GM23248 (cell line): ENCODE measurements at places on chromosomes 3 and 15. TPM values are rescaled to one million over a fixed set of nuclear protein-coding genes. Genes with fewer than 3 reads are reported as not detected.

The CPLX3 gene
- polyA plus RNA-seq: not detected in 2 replicates

The TMEM158 gene
- polyA plus RNA-seq: 3.3 and 4.5 TPM in 2 replicates

The SERINC4 gene
- polyA plus RNA-seq: not detected in 2 replicates

The LMAN1L gene
- polyA plus RNA-seq: not detected in 2 replicates

The FANCI gene
- 9.6 and 14.2 TPM in 2 replicates for polyA plus RNA-seq

The CFAP161 gene
- polyA plus RNA-seq: not detected in 2 replicates

The IGSF11 gene
- polyA plus RNA-seq: not detected in 2 replicates

The MOBP gene
- not detected in 2 replicates for polyA plus RNA-seq

GRCh38 chr15:27124287-27124871 lies 153.4 kb downstream of the GABRG3 start:
- peak; percentile 28 for DNase-seq

DNA sequence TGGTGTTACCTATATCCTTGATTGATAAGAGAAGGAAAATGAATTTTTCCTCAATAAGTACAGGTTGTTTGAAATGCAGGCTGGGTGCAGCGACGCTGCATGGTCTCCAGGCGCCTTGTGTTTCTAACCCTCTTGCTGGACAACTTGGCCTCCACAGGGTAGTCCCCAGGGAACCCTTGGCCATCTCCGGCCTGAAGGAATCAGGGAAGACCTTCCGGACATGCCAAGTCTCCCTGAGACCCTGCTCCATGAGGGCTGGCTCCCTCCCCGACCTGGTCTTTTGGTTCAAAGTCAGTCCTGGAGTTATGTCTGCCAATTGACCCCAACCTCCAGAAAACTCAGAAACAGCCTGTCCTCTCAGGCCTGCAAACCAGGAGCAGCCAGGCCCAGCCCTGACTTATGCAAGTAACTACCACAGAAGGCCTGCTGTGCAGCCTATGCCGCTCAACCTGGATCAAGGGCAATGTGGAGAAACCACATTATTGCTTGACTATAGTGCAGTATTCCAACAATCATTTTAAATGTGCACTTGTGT lies 98.3 kb downstream of the LIPC start:
- DNase-seq: no peak

DNA sequence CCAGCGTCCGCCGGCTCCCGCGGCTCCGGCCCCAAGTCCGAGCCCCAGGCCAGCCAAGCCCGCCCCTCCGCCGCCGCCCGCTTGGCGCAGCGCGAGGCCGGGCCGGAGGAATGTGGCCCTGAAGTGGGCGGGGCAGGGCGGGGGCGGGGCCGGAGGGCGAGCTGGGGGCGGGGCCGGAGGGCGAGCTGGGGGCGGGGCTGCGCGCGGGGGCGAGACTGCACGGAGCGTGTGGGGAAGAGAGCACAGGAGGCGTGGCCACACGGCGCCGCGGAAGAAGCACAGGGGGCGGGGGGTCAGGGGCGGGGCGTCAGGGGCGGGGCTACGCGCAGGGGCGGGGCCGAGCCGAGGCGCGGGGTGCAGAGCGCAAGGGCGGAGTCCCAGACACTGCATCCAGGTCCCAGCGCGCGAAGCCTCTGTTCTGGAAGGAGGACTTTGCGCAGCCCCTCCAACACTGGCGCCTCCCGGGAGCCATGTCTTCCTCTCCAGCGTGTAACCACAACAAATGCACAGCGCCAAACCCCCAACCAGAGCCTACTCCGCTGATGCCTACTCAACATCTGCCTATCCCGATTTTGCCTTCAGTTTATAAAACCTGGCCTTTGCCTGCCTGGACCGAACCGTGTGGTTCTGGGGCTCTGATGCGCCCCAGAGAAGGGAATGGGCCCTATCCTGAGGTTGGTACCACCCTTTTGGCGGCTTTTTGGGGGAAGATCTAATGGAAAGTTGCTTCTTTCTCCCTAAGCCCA lies 105.5 kb downstream of the IQSEC1 start:
- DNase-seq: peak; percentile 96

- DNase-seq: no peak
These were observed 563.1 kb downstream of the GRM7 start for GRCh38 chr3:7423995-7424394.

- peak; percentile 12 for DNase-seq
These were observed 376.3 kb upstream of the ARHGEF26 start for GRCh38 chr3:153744889-153745288.

DNA sequence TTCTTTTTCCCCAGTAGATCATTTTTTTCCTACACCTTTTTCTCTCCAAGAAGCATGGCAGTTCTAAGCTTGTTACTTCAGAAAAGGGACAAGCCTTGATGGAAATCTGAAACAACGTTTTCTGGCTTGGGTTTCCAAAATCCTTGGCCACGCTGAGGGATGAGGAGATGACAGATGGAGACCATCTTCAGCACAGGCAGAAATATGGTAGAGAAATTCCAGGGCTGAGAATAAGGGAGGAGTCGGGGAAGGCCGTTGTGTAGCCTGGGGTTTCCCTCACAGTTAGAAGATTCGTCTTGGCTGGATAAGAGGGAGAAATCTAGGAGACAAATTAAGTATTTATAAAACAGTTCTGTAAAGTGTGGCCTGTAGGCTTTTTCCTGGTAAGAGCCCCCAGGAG lies 33.9 kb upstream of the STT3B start:
- no peak for DNase-seq

DNA sequence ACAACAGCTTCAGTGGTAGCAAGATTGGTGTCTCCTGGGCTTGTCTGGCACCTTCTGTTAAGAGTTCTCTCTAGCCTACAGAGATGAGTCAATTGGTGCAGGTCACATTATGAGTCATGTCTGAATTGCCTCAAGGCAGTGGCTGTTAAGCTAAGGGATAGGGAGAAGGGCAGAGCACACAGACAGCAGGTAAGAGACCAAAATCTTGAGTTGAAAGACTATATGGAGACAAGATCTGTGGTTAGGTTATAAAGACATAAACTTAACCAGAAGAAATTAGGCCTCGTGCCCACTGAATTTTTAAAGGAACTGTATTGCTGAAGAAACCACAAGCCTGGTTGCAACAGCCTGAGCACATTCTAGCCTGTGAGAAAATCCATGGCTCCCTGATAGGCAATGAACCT lies 19.2 kb upstream of the KPNA1 start:
- peak; percentile 93 for DNase-seq

DNA sequence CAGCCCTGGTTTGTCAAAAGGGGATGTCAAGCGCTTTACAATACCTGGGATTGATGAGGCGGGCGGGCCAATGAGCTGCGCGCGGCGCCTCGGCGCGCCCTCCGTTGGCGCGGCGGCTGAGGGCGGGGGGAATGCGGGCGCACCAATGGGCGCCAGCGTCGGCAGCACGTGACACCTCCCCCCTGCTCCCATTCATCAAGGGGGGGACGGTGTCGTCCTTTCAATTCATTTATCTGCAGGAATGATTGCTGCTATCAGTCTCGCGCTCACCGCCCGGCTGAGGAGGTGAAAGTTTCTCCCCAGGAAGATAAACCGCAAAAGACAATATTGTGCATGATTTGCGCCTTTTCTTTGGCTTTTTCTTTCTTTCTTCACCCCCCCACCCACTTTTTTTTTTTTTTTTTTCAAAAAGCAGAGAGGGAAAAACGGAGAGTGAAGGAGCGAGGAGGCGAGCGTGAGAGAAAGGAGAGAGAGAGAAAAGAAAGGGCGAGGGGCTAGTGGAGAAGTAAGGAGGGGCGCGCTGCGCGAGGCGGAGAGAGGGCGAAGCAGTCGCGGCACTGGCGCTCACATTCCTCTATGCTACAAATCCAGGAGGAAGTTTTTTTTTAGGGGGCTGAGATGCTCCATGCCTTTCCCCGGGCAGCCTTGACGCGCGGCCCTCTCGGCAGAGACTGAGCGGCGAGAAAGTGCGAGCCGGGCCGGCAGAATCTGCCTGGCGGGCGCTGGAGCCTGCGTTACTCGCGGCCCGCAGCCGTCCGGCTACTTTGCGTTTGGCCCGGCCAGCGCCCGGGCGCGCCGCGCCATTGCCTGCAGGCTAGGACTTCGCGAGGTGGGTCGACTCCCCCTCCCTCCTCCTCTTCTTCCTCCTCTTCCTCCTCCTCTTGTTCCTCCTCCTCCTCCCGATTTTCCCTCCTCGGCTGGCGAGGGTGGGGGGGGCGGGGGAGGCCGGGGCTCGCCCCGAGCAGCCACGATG lies at the start of gene ZIC1:
ZIC1 (plus strand) TSS at position 223 of the 973 bp plus-strand sequence; CDS start at position 971, 748 bp downstream.
- DNase-seq: peak; percentile 96

GRCh38 chr3:54619531-54619930 lies 308.3 kb downstream of the LRTM1 start:
- no peak for DNase-seq

GRCh38 chr15:52727815-52728214 lies 48.6 kb upstream of the ATOSA start:
- DNase-seq: no peak

DNA sequence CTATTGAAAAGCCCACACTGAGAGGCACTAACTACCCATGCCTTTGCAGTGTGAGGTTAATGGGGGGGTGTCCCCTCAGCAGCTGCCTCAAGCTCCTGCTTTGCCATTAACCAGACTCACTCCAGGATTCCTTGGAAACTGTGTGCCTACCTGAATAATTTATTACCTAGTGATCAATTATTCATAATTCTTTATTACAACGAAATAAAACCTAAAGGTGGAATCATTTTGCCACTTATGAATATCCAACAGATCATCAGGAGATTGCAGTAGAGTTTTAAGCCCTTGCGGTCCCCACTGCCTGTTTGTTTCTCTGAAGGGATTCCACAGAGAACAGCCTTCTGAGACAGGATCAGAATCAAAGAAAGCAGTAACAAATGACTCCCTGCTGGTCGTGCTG lies 23.3 kb downstream of the NEK11 start:
- DNase-seq: no peak

GRCh38 chr3:71543371-71544016 lies 40.0 kb downstream of the FOXP1 start:
- peak; percentile 5 for DNase-seq

GRCh38 chr3:123642957-123643330 lies 58.1 kb upstream of the HACD2 start:
- DNase-seq: peak; percentile 28

- DNase-seq: peak; percentile 75
These were observed 70.5 kb upstream of the SLC4A7 start for GRCh38 chr3:27554706-27555105.

DNA sequence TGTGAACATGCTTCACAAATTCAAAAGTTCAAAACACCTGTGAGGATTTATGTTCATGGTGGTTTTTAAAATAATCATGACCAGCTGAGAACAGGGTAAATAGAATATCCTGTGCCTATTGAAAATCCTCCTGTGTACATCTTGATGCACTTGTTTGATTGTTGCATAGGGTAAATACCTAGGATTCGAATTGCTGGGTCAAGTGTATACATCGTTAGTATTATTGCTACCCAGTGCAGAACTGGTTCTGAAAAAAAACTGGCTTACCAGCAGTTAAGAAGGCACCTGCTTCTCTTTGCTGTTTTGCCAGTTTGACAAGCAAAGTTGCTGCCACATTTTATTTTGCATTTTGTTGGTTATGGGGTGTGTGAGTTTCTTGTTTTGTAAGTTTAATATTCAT lies 272.6 kb downstream of the CLSTN2 start:
- DNase-seq: no peak

DNA sequence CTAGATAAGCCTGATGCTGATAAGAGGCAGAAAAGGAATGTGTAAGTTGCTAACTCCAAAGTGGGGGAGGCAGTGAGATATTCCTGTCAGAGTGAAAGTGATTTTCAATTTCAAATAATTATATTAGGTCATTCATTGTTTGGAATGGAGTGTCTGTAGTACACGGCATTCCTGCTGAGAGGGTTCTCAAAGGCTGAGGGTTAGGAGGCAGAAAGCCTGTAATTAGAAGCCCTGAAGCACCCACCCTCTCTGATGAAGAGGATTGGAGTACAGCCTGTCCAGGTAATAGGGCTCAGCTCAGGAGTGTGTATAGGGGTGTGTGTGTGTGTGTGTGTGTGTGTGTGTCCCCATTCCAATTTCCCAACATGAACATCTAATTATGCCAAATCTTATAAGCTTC lies 486.8 kb downstream of the MAGI1 start:
- no peak for DNase-seq

DNA sequence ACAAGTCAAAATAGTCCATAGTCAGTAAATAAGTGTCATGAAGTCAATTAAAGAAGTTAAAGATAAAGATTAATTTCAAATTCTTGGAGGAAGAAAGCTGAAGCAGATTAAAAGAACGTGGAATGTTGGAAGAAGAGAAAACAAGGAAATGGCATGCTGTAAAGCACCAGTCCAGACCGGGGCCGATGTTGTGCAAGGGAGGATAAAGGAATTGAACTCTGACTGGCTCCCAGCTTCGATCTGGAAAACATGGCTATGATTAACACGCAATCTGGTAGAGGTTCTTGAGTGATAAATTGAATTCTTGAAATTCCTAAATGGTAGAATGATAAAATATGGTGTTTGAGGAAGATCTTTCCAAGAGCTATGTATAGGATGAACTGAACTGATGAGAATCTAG lies 194.4 kb downstream of the MEIS2 start:
- peak; percentile 87 for DNase-seq

GRCh38 chr15:63357731-63358130 lies 23.9 kb downstream of the CA12 start:
- DNase-seq: no peak

GRCh38 chr3:185631508-185632206 lies 45.6 kb downstream of the SENP2 start:
- DNase-seq: peak; percentile 47

GRCh38 chr15:62241135-62241770 lies 76.2 kb upstream of the C2CD4B start:
- DNase-seq: peak; percentile 23

DNA sequence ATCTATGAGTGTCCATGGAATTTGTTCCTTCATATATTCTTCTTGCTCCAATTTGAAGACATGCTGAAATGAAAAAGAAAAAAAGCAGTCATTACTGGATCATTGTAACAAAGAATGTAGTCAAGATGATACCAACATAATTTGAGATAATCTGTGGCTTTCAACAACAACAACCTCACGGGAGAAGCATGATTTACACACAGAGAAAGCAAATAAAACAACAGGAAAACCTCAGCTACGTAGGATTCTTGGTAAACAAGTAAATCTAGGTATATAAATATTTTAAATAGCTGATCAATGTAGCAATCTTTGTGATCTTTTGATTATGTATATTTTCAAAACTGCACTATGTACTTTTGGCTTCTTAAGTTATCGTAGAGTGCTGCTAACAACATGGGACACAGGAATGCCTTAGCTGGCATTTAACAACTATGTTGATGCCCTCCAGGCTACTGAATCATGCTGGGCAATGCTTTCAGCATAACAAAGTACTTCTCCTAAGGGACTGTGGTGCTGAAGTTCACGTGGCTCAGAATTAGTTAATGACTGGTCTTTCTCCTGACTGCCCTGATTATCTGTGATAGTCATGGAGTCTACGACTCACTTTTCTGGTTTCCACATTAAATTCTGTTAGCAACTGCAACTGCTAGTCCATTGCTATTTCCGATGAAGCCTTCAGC lies 96.5 kb upstream of the MYO5C start:
- peak; percentile 87 for DNase-seq

GRCh38 chr15:93164409-93164808 lies 75.4 kb upstream of the RGMA start:
- no peak for DNase-seq

GRCh38 chr3:159637883-159638542 lies 350.6 kb upstream of the IL12A start:
- DNase-seq: peak; percentile 63
